ENCODE measurements at places on chromosomes 12 and 14.
A peak's percentile ranks its signal among the peaks of the same experiment; 100 is the strongest.

- DNase-seq = no peak
These were observed 69.3 kb downstream of the PPFIBP1 start for GRCh38 chr12:27593266-27593665.

- no peak for DNase-seq
These were observed 40.9 kb downstream of the ATL1 start for GRCh38 chr14:50600849-50601248.

- no peak for DNase-seq
These were observed 12.7 kb upstream of the PRB2 start for GRCh38 chr12:11408096-11408495.

GRCh38 chr12:1318327-1319031 lies 275.9 kb downstream of the FBXL14 start:
- peak; percentile 74 for DNase-seq

- DNase-seq = no peak
These were observed 268.9 kb downstream of the SUDS3 start for GRCh38 chr12:118645219-118645618.

All from right forelimb (tissue), 1 donor.